ENCODE measurements at places on chromosomes 7 and 10. TPM values are rescaled to one million over a fixed set of nuclear protein-coding genes. Genes with fewer than 3 reads are reported as not detected.

GPC2 gene
- polyA plus RNA-seq, result 7.7 TPM

GRCh38 chr7:115133248-115133647 is 211.4 kb downstream of the MDFIC start:
- H3K27me3 ChIP-seq, result no peaks in the 10 kb centered on the region
- no peak overlapping the region for H3K27ac ChIP-seq
- no peaks in the 10 kb centered on the region for H3K36me3 ChIP-seq

DNA sequence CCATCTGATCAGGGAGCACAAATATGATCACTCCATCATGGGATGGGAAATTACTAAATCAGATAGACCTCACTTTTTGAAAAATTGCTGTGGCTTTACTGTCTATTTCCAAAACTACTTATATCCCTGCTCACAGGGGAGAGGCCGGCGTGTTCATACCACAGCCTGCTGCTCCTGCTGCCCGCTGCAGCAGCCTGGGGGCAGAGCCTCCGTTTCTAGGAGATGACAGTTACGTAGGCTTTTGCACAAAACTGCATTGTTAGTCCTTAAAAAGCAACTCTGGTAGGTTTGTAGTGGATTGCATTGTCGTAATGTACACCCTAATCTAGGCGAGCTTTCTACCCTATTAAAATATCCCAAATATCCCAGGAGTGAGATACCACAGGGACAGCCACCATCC is 203.7 kb downstream of the EBF3 start:
- H3K27me3 ChIP-seq, result no peaks in the 10 kb centered on the region
- no peaks in the 10 kb centered on the region for H3K4me1 ChIP-seq
- no peak for DNase-seq
- H3K27ac ChIP-seq, result no peak overlapping the region
- peaks cover 21% of the 10 kb centered on the region for H3K36me3 ChIP-seq
- H3K4me3 ChIP-seq, result no peak overlapping the region

GRCh38 chr10:5960070-5960972 is 17.0 kb downstream of the IL15RA start:
- DNase-seq, result no peak
- H3K36me3 ChIP-seq, result no peaks in the 10 kb centered on the region
- no peaks in the 10 kb centered on the region for H3K4me1 ChIP-seq
- no peak overlapping the region for H3K27ac ChIP-seq
- no peaks in the 10 kb centered on the region for H3K27me3 ChIP-seq

DNA sequence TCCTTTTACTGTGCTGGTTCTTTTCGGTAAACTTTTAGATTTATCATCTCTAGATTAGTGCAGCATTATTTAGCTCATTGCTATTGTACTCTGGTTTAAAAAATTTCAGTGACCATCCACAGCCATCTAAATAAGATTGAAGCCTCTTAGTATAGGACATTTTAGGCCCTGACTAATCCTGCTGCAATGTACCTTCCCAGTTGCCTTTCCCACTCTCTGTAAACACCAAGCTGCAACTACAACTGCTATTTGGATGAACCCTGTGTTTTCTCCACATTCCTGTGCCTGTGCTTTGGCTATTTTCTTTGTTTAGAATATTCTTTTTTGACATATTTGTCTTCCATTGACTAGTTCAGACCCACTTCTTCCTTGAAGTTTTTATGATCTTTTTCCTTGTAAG is 314.6 kb downstream of the AUTS2 start:
- H3K36me3 ChIP-seq, result no peaks in the 10 kb centered on the region
- no peaks in the 10 kb centered on the region for H3K27me3 ChIP-seq
- H3K4me1 ChIP-seq, result peaks cover 9% of the 10 kb centered on the region
- H3K4me3 ChIP-seq, result no peak overlapping the region

GHRHR gene
- not detected for polyA plus RNA-seq

DNA sequence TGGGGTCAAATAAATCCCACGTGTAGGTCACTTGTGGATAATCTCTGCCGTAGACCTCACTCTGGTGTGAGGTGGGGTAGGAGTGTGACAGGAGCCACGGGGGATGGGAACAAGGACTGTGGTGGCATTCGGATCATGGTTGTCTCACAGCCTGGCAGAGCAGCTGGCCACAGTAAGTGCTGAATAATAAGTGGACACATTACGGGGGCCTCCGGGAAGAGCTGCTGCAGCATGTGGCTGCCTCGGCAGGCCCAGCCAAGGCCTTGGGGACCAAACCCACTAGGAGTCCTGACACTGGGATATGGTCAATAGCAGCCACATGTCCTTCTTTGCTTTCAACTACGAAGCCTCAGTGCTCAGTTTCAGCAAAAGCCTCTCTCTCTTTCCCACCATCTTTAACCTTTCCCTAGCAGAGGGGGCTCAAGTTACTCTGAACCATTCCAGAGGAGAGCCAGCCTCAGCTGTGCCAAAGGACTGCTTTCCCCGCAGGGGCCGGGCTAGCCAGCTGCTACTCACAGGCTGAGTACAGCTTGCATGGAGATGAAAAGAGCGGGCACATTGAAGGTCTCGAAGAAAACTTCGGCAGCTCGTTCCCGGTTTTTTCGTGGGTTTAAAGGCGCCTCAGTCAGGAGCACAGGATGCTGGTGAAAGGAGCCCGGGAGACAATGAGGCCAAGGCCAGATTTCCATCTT is 17.3 kb downstream of the ACTR1A start:
- no peaks in the 10 kb centered on the region for H3K4me1 ChIP-seq
- H3K27me3 ChIP-seq, result no peaks in the 10 kb centered on the region
- peaks cover 90% of the 10 kb centered on the region for H3K36me3 ChIP-seq
- no peak overlapping the region for H3K27ac ChIP-seq
- no peak overlapping the region for H3K4me3 ChIP-seq

GRCh38 chr10:27258492-27258837 is 17.9 kb upstream of the ACBD5 start:
- H3K36me3 ChIP-seq, result no peaks in the 10 kb centered on the region
- H3K4me3 ChIP-seq, result peak overlapping the region; percentile 60
- H3K27me3 ChIP-seq, result no peaks in the 10 kb centered on the region
- peaks cover 21% of the 10 kb centered on the region for H3K4me1 ChIP-seq
- H3K27ac ChIP-seq, result no peak overlapping the region

GRCh38 chr7:123329988-123330643 is 130.3 kb upstream of the SLC13A1 start:
- no peaks in the 10 kb centered on the region for H3K27me3 ChIP-seq
- DNase-seq, result no peak
- H3K4me1 ChIP-seq, result no peaks in the 10 kb centered on the region
- no peak overlapping the region for H3K4me3 ChIP-seq

DNA sequence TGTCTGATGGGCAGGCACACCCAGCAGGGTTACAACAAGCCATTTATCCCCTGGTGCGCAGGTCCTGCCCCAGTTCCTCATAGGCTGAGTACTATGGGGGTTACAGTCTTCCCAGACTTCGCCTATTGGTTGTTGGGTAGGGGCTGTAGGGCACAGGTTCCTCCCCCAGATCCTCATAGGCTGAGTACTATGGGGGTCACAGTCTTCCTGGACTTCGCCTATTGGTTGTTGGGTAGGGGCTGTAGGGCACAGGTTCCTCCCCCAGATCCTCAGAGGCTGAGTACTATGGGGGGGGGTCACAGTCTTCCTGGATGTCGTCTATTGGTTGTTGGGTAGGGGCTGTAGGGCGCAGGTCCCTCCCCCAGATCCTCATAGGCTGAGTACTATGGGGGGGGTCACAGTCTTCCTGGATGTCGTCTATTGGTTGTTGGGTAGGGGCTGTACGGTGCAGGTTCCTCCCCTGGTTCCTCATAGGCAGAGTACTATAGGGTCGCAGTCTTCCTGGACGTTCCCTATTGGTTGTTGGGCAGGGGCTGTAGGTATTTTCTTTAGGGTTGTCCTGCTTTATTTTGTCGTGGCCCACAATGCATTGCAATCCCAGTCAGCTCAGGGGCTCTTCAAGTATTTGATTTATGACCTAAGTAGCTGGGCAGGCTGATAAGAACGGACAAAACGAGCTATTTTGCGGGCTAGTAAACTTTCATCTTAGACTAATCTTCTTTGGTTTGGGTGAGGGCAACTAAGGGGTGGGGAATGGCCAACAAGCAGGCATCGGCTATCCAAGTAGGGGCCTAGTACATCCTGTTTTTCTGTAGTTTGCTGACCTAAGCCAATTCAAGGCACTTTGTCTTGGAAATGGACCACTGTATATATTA is 3.4 kb downstream of the LRRC27 start:
- peak overlapping the region; percentile 12 for H3K4me3 ChIP-seq
- no peaks in the 10 kb centered on the region for H3K36me3 ChIP-seq
- peak; percentile 72 for DNase-seq
- no peaks in the 10 kb centered on the region for H3K27me3 ChIP-seq
- peaks cover 40% of the 10 kb centered on the region for H3K4me1 ChIP-seq

DNA sequence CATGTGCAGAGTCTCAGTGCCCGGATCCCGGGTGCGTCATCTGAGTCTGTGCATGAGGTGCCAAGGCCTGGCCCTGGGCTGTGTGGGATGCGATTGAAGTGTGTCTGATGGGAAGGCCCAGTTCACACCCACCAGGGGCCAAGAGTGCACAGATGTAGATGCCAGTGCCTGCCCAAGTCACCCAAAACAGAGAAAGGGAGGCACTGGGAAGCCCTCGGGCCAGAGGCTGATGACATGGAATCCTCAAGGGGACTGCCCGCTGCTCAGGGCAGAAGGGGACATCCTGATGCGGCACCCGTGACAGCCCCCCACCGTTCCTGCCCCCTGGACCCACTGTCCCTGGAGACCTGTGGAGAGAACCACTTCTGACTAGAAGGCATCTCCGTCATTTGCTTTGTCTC is 72.2 kb upstream of the ZNF479 start:
- no peaks in the 10 kb centered on the region for H3K27me3 ChIP-seq
- H3K27ac ChIP-seq, result no peak overlapping the region
- no peak for DNase-seq
- no peaks in the 10 kb centered on the region for H3K36me3 ChIP-seq
- no peaks in the 10 kb centered on the region for H3K4me1 ChIP-seq
- no peak overlapping the region for H3K4me3 ChIP-seq

CHN2 gene
- polyA plus RNA-seq, result 0.74 TPM

DNA sequence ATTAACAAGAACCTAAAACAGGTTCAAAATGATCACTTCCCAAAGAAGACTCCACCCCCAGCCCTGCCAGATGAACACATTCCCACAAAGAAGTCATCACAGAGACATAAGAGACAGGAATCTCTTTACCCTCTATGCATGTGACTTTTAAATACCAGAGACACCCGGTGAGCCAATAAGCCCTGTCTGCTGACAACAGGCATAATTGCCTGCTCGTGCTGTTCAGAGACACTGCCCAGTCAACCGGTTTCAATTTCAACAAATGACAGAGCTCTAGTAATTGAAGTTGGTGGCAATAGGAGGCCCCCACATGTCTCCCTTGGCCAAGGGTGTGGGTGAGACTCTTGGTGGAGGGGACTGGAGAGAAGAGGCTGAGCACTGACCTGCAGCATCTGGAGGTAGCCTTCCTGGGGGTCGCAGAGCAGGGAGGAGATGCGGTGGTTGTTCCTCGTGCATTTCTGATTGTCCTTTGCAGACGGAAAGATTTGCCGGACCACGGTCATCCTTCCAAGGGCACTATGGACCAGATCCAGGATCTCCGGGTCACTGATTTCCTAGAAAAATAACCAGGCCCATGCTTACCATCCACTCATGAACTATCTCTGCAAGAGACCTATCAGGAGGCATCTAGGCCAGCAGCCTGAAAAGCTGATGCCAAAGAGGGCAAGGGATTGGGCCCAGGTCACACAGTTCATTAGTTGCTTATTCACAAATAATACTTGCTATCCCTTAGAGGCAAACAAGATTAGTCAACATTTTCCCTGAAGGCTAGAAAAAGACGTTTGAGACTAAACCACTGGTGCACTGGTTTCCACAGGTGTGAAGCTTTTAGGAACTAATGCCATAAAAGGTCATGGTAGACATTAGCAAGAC is 497.7 kb downstream of the GRID1 start:
- no peaks in the 10 kb centered on the region for H3K4me1 ChIP-seq
- H3K4me3 ChIP-seq, result no peak overlapping the region
- H3K27ac ChIP-seq, result no peak overlapping the region
- DNase-seq, result no peak
- no peaks in the 10 kb centered on the region for H3K27me3 ChIP-seq

CCDC186 gene
- 8.0 TPM for polyA plus RNA-seq

DNA sequence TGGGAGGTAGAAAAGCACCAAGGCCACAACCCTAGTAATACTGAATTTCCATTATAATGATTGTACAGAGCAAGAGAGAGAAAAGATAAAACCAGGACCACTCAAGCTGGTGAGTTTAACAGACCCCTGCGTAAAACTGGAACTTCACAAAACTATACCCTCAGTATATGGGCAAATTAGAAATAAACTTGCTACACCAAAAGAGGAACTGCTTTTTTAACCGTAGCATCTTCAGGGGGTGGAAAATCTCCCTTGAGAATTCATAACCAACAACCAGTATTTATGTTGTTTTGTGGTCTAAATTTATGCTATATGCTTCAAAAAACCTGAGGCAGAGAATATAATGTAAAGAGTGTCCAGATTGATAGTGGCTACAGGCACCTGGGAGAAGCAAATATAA is 171.2 kb downstream of the SGMS1 start:
- no peak overlapping the region for H3K4me3 ChIP-seq
- H3K27me3 ChIP-seq, result no peaks in the 10 kb centered on the region
- peak overlapping the region; percentile 8 for H3K27ac ChIP-seq
- no peaks in the 10 kb centered on the region for H3K36me3 ChIP-seq

DNA sequence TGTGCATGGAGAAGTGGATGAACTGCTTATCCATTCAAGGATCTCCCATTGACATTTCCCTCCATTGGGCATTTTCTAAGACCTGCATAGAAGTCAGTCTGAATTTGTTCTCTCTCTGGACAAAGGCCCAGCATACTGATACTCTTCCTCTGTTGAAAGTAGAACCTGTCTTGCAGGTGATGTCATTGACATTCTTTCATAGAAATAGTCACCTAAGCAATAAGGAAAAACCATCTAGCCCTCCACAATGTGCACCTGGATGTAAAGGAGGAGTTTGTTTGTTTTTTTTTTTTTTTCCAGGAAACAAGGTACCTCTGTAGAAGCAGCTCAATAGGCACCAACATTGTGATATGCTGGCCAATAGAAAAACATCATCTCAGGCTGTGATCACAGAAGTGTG is 150.4 kb downstream of the DPY19L1 start:
- no peak overlapping the region for H3K27ac ChIP-seq
- no peak for DNase-seq

PRSS37 gene
- not detected for polyA plus RNA-seq

DNA sequence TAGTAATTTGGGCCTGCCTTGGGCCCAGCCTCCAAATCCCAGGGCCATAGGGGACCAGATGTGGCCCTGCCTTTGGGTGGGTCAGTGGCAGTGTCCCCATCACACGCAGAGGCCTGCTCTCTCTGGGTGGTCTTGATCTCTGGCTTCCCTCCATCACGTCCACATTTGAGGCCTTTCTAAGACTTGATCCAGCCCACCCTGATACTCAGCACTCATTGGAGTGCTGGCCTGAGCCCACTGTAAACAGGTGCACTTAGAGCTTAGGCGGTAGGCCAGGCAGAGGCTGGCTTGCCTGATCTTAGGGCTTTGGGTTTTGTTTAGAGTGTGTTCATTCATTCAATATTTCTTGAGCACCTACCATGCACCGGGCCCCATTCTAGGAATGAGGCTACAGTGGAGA is 52.6 kb downstream of the TBATA start:
- no peaks in the 10 kb centered on the region for H3K4me1 ChIP-seq
- H3K4me3 ChIP-seq, result no peak overlapping the region
- H3K27ac ChIP-seq, result no peak overlapping the region
- H3K27me3 ChIP-seq, result no peaks in the 10 kb centered on the region
- DNase-seq, result no peak

- H3K27me3 ChIP-seq, result no peaks in the 10 kb centered on the region
- no peaks in the 10 kb centered on the region for H3K4me1 ChIP-seq
- no peak for DNase-seq
- H3K4me3 ChIP-seq, result no peak overlapping the region
- no peak overlapping the region for H3K27ac ChIP-seq
Measured at GRCh38 chr7:4132221-4132620, 549.9 kb upstream of the FOXK1 start.

SLC39A12 gene
- polyA plus RNA-seq, result not detected

STOX1 gene
- 0.07 TPM for polyA plus RNA-seq

GRCh38 chr10:18658271-18659124 is 733 bp upstream of the ARL5B start:
- no peaks in the 10 kb centered on the region for H3K27me3 ChIP-seq
- peak overlapping the region; percentile 99 for H3K27ac ChIP-seq
- H3K4me1 ChIP-seq, result peaks cover 25% of the 10 kb centered on the region

ADCYAP1R1 gene
- not detected for polyA plus RNA-seq

Measured in B cell (primary cell).